Melanocyte of skin (primary cell): ENCODE measurements at places on chromosomes 12 and 14. TPM values are rescaled to one million over a fixed set of nuclear protein-coding genes. Genes with fewer than 3 reads are reported as not detected.

The BATF gene
- total RNA-seq: 3.4 and 7.0 TPM in 2 replicates

The NGB gene
- total RNA-seq: not detected in 2 replicates

The FAIM2 gene
- under 0.01 TPM in 1 of 2 replicates, not detected in the other for total RNA-seq

The PLEKHA5 gene
- 305 and 346 TPM in 2 replicates for total RNA-seq
